Urinary bladder (tissue), 4 donors: ENCODE measurements at places on chromosomes 3 and 15.
A peak's percentile ranks its signal among the peaks of the same experiment; 100 is the strongest.

- DNase-seq = no peak
Observed at GRCh38 chr3:48935530-48935929, 16.9 kb downstream of the ARIH2 start.

GRCh38 chr15:31455499-31455898 is 128.9 kb downstream of the KLF13 start:
- no peak for DNase-seq

DNA sequence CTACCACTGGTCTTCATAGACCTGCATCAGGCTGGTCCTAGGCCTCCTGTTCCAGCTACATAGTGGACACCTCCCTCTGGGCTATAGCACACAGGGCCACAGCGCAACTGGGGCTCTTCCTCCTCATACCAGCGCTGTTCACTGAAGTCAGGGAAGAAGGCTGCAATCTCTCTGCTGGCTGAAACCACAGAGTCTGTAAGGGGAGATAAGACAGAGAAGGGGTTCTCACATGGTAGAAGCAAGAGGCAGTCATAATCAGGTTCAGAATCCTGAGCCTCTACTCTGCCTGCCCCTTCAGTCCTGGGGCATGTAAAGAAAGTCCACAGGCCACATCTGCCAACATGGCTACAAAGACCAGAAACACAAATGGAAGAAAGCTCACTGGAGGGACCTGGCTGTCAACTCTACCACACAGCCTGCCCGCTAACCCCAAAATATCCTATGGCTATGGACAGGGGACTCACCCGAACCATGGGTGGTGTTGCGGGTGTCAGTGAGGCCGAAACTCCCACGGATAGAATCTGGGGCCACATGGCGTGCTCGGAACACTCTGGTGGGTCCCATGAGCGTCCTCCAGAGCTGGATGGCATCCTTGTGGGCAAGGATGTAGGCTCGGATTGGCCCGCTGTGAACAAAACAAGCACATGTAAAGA is 38.7 kb downstream of the SPINK8 start:
- DNase-seq = no peak

GRCh38 chr3:149224736-149225594 is 3.3 kb upstream of the CP start:
- no peak for DNase-seq

GRCh38 chr15:42456971-42457370 is 34.0 kb downstream of the ZNF106 start:
- DNase-seq = no peak

DNA sequence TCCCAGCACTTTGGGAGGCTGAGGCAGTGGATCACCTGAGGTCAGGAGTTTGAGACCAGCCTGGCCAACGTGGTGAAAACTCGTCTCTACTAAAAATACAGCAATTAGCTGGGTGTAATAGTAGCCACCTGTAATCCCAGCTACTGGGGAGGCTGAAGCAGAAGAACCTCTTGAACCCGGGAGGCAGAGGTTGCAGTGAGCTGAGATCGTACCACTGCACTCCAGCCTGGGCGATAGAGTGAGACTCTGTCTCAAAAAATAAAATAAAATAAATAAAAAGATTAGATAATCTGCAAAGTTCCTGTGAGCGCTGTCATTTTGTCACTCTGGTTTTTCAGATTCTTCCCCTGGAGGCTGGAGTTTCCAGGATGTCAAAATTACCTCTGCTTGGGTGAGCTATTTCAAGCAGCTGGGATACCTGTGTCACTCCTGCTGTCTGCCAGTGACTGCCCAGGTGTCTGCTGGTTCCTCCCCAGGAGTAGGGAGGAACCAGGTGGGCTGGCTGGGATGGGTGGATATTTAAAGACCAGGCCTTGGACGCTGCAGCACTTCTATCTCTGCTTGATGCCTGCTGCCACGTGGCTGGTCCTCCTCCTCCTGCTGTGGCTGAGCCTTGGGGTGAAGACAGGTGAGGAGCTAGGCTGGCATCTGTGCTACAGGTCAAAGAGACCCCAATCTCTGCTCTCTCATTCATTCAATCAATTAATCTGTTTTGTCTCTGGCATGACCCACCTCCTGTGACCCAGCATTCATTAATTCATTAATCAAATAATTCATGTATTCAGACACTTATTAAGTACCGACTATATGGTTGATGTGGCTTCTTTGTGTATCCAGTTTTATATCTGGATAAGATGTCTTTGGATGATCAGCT is 19.5 kb upstream of the MUC20 start:
- DNase-seq = no peak

GRCh38 chr3:129624347-129625071 is 18.0 kb upstream of the PLXND1 start:
- DNase-seq = no peak

DNA sequence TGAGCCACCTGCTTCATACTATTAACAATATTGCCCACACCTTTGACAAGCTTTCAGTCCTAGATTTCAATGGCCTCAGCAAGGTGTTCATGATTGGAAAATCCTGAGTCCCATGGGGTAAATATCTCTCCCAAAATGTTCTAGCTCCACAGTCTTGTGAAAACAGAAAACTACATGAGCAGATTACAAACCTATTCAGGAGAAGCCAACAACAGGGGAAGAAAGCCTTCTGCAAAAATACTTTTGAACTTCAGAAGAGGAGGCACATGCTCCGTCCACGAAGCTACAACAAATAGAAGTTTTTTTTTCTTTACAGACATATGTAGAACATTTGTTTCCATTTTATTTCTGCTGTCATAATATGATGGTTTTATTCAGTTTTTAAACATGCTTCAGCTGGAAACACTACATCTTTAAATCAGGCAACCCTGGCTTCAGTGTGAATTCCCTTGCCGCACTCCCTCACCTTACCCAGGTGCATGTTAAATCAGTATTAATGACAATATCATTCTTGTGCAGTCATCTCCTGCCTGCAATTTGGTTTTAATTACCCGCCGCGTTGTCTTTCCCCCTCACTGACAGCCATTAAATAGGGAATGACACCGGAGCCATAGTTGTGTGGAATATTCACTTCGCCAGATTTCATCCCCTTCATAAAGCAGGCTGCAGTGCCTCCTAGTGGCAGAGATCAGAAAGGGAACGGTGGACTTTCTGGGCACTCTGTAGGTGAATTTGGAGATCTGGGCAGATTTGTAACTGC is 725.5 kb upstream of the ARRDC4 start:
- peak; percentile 17 for DNase-seq

DNA sequence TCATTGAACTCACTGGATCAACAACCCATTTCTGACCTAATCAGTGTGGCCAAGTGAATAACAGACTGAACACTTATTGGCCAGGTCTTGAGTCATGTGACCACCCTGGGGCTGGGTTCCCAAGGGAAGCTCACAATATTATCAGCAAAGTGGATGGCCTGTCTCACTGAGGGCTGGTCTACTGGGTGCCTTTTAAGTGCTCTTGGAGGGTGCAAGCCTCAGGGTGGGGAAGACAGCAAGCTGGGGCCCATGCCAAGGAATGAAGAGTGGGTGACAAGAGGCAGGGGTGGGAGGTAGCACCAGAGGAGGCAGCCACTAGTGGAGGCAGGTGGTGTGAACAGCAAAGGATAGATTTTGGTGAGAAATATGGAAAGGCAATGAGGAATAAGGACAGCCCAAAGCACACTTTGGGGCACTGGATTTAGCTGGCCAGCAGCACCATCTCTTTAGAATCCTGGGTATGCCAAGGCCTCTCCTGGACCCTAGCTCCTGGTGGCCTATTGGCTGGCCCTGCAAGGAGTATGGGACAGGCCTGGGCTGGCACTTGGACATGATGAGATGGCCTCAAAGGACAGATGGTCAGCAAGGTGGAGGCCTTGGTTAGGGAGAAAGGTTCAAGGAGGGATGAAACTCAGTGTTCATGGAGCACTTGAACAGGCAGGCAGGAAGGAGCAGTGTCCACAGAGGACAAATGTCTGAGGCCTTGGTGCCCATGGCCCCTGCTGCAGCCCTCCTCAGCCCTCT is 34.2 kb downstream of the HMCES start:
- DNase-seq = no peak

GRCh38 chr15:90037961-90038631 is 37.0 kb downstream of the ZNF710 start:
- DNase-seq = no peak

DNA sequence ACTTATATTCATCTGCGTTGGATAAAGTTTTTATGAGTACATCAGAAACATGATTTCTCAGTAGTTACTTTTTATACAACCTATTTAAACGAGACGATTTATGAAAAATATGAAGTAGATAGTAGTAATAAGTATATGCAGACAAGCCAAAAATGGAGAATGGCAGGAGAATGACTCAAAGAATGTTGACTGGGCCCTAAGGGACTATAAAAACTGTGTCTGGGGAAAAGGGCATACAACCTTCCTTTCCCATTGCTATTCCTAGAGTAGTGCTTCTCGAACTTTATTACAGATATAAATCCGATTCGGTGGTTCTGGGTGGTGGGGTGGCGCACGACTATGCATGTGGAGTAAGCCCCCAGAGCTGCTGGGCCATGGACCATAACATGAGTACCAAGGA is 558.5 kb downstream of the FOXP1 start:
- DNase-seq = no peak

DNA sequence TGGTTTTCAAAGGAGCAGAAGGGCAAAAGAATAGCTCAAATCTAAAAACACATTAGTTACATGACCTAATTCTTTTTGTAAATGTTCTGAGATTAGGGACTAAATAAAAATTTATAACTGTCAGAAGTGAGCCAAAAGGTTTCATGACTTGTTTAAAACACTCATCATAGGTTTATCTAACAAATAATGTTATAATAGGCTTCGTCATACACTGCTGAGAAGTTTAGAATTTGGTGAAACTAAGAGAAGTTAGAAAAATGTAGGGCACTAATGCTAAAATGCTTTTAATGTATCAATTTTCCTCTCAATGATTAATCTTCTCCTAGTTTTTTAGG is 468.8 kb upstream of the CDIN1 start:
- peak; percentile 33 for DNase-seq

GRCh38 chr3:188403404-188403803 is 249.4 kb downstream of the LPP start:
- DNase-seq = no peak

DNA sequence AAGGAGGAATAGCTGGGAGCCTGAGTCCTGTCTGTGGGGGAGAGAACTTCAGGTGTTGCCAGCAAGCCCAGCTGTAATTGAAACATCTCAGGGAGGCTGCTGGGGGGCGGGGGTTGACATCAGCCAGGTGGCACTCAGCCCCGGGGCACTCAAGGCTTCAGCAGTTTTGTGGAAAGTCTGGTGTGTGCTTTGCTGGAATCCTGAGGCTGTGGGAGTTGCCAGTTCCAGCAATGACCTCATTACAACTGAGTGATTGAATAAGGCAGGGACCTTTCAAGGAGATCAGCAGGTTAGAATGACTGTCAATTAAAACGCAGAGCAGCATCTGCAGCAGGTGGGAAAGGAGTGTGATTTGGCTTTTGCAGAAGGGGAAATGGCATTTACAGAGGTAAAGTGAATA is 75.7 kb downstream of the FAM43A start:
- DNase-seq = no peak

DNA sequence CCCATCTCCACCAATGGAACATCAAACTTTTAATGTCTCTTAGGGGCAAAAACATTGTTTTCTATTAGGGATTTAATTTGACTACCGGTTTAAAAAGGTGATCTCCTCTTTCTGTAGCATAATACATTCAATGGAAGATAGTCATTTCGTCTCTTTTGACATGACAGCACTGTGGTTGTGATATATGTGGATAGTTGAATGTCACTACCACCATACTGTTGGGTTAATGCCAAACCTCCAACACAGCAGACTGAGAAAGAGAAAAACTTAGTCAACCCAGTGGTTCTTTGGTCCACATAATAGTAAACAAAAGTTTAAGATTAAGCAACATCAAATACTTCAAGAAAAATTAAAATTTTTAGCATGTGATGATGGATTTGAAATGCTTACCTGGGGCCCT is 530.4 kb downstream of the AGBL1 start:
- DNase-seq = no peak

- DNase-seq = no peak
Observed at GRCh38 chr3:9019259-9019961, 56.1 kb upstream of the RAD18 start.

GRCh38 chr3:138694287-138695007 is 85.9 kb downstream of the FAIM start:
- DNase-seq = no peak

DNA sequence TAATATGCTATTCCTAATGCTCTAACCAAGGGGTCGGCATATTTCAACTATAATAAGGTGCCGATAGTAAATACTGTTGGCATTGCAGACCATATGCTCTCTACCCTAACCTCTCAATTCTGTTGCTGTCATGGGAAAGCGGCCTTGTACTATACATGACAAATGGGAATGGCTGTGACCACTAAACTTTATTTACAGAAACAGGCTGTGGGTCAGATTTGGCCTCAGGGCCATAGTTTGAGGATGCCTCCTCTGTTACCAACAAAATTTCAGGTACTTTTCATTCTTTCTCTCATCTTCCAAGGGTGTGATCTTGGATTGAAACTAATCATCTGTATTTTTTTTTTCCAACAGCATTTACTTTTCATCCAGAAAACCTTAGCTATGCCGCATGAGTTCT is 242.0 kb downstream of the MAGI1 start:
- no peak for DNase-seq

- no peak for DNase-seq
Observed at GRCh38 chr15:25736461-25736860, 126.7 kb downstream of the ATP10A start.

DNA sequence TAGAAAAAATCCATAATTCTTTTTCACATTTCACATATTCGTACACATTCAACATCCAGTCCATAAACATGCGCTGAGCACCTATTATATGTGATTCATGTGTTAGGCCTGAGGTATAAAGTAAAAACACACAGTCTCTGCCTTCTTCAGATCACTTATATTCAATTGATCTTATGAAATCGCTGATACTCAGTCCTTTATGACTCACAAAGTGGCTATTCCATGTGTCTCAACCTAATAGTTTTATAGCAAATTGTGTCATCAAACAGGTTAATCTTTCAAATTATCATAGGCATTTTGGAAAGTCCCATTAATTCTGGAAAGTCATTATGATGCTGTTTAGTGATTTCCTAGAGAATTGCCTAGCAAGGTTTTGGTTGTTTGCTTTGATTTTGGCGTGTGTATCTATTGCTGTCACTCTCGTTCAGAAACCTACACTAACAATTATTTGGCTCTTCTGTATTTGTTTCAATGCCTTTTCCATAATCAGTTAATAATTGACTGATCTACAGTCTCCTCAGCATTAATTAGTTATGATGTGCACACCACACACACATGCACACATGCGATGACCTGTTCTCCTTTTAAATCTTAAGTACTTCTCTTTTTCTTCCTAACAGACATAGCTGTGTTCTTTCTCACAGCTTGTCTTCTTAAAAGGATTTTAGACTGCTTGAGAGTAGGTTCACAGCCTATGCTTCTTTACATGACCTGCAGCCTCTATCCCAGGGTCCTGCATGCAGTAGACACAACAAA is 353.1 kb downstream of the MECOM start:
- no peak for DNase-seq

DNA sequence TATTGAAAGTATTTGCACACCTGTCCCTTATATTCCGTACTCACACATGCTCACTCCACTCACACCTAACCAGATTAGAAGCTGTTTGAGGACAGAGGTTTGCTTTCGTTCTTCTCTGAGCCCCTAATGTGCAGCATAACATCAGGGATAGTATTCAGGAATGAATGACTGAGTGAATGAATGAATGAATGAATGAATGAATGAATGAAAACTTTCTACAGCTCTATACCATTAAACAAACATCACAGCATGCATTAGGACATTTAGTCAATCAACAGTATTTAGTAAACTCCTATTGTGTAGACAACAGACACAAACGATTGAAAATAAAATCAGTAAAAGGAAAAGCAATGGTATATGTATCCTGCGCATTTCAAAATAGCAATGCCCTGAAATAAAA is 212.7 kb downstream of the SHQ1 start:
- no peak for DNase-seq
